AG04450 (cell line): ENCODE measurements at places on chromosomes 3 and 15.

- no peak for DNase-seq
These were observed 27.6 kb upstream of the BNC1 start for GRCh38 chr15:83312071-83312470.

DNA sequence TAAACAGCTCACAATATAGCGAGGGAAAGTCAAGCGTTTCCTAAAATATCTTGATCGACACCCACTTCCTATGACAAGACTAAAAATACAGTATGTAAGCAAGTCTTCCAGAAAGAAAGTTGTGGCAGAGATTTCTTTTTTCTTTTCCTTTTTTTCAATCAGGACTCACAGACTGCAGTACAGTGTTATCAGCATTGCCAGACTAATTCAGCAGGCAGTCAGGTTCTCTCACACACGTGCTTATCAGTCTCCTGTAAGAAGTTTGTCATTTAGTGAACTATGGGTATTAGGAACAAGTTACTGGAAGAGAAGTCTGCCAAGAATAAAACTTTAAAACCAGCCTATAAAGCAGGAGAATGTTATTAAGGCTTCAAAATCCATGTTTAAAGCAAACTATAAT lies 32.8 kb upstream of the ZNF385D start:
- no peak for DNase-seq

- DNase-seq, result no peak
These were observed 243.5 kb upstream of the UBE2E2 start for GRCh38 chr3:22959593-22959992.

GRCh38 chr15:50819344-50819743 lies 53.8 kb upstream of the SPPL2A start:
- DNase-seq, result no peak

GRCh38 chr15:42919799-42920518 lies 619 bp downstream of the TTBK2 start:
- no peak for DNase-seq

DNA sequence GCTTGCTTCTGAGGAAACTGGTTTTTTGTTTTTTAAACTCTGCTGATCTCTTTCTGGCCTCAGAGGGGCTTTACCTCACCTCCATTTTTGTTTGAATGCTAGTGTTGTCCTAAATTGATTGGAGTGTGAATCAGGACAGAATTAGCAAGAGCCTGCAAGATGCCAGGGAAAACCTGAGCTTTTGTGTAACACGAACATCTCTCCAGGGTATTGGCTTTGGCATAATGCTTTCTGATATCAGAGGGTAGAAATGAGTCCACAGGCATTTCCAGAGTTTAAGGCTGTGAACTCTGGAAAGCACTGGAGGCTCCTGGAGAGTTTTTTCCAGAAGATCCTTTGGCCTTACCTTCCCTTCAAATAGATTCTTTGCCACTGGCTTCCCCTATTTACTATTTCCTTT lies 87.1 kb downstream of the WDR76 start:
- no peak for DNase-seq

DNA sequence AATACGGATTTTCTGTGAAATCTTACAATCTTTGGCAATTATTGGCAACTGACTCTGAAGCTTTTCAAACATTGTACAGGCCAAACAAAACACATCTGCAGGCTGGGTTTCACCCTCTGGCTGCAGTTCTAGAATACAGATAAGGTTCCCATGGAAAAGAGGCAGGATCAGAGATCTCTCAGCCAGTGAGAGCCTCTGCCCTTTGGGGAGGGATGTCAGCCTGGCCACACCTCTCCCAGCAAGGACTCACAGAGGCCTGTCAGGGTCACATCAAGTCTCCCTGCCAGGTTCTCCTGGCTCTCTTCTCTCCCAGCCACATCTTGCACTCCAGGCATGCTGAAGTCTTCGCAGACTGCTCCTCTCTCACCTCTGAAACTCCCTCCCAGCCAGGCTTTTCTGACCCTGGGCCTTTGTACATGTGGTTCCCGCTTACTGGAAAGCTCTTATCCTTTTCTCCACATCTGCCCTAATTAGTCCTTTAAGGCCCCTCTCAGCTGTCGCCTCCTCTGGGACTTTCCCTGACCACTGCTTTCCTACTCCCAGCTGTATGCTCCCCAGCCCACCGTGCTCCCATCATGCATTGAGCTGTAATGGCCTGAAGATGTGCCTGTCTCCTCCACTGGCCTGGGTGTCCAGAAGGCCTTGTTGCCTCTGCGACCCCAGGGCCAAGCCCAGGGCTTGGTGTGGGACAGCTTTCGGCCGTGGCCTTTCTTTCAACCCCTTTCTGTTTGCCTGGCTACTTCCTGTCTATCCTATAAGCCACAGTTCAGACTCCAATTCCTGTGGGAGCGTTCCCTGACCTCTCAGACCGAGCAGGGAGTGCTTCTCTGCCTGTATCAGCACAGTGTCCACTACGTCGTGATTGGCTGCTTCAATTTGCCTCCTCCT lies 4.3 kb downstream of the RBP1 start:
- peak; percentile 48 for DNase-seq

GRCh38 chr3:16468002-16468335 lies 45.5 kb downstream of the RFTN1 start:
- DNase-seq, result no peak

DNA sequence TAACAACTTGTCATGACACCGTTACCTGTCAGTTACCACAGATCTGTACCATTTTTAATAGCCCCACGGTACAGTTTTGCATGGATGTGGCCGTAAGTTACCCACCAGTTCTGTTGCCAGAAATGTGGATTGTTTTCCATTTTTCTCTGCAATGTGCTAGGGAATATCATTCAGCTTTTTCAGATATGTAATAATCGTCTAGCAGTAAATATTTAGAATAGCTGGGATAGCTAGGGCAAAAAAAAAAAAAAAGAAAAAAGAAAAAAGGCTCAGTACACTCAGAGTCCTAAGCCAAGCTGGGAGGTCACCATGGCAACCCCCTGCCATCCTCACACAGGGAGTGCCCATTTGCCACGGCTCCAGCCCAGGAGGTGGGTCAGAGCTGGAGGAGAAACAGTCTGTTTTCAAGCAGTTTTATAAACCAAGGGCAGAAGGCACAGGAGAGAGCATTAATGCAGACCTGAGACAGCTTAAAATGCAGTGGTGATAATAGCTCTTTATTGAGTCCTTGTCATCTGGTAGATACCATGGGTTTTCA lies 25.2 kb downstream of the PAQR5 start:
- DNase-seq, result no peak

GRCh38 chr3:149501524-149501923 lies 27.0 kb downstream of the TM4SF4 start:
- peak; percentile 46 for DNase-seq

- peak; percentile 18 for DNase-seq
These were observed 383.0 kb downstream of the TBL1XR1 start for GRCh38 chr3:176814285-176814684.

- no peak for DNase-seq
These were observed 155.4 kb upstream of the IQSEC1 start for GRCh38 chr3:13228584-13228983.

DNA sequence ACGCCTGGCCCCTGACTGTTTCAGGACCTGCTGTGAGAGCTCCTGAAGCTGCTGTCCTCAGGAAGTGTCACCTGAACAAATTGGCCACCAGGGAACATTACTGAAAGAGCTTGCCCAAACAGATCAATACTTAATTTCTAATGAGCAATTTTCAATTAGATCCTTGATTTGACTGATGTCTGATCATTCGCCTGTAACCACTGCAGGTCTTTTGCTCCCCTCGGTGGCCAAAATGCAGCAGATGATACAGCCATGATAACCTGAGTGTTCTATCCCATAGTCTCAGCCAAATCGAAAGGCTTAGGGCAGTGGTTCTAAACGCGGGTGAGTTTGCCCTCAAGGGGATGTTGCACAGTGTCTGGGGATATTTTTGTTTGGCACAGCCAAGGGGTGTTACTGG lies 57.6 kb upstream of the MEX3B start:
- no peak for DNase-seq

DNA sequence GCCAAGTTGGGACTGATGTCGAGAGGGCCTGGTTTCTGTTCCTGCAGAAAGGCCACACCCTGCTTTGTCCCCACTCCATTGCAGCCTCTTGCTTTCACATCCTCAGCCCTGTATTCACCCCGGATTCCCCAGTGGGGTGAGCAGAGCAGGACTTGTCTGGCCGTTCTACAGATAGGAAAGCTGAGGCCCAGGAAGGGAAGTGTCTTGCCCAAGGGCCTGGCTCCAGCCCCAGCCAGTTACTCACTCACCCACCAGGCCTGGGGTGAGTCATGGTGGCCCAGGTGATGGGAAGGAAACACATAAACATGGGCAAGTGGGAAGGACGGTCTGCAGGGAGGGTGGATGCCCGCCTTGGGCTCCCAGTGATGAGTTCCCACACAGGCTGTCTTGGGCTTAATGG lies 6.1 kb upstream of the DUSP7 start:
- DNase-seq, result peak; percentile 58

GRCh38 chr3:46926039-46926438 lies 48.5 kb downstream of the PTH1R start:
- DNase-seq, result no peak

- no peak for DNase-seq
These were observed 22.3 kb upstream of the IL1RAP start for GRCh38 chr3:190491533-190492054.

DNA sequence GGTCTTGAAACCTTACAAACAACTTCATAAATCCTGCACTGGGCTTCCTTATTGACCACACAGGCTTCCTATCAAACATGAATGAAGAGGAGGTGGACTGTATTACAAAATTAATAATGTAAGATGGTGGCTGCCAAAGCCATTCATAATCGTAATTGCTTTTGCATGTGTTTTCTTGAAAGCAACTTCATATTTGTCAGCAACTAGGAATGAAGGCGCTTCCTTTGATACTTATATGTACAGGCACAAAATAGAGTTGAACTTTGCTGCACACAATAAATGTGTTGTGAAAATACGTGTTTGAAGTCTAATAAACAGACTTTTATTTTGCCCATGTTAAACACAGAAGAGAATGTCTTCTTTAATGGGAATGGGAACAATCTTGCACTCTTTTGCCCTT lies 72.1 kb upstream of the OXTR start:
- no peak for DNase-seq

- DNase-seq, result no peak
These were observed 96.1 kb downstream of the KBTBD8 start for GRCh38 chr3:67094167-67094566.

DNA sequence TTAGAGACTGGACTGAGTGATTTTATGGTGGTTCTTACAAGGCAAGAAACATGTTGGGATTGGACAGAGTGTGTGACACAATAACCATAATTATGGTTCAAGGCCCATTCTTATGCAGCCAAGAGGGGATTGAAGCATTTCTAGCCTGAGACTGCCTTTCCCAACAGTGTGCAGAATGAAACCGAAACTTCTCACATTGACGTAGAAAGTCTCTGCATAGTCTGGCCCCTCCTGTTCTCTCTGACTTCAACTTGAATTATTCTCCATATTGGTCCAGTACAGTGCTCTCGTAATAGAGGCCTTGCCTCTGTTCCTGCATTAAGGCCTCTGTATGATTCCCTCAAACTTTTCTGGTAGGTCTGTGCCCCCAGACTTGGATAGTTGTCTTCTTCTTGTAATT lies 138.3 kb downstream of the DIPK2A start:
- no peak for DNase-seq

GRCh38 chr3:197224034-197224444 lies 74.4 kb downstream of the DLG1 start:
- DNase-seq, result peak; percentile 30

DNA sequence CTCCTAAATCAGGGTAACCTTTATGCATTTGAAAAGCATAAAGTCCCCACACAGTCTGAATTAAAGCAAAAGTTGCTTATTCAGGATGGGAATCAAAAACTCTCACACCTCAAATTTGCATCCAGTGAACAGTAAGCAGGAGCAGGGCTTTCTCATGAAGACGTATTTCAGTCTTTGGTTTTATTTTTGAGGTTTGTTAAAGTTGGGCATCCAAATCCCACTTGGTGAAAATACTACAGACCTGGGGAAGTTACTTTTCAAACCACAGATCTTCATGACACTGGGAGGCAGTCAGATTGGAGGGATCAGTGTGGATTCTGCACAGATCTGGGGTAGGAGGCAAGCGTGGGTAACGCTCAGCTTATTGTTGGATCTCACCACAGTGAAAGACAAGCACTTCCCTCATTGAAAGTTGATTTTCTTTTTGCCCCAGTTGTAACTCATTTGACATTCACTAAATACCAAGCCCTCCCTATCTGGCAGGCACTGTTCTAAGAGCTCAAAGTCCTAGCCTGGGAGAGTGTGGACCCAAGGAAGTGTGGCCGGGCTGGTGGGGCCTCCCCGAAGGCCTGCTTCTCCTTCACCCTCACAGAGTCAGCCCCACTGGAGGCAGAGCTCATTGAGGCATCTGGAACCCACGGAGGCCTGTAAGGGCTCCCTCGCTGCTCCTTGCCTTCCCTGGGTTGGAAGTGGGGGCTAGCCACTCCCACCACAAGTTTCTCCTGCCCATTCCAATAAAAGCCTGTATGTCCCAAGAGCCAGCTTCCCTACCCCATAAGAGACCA lies 783 bp upstream of the ISG20 start:
- no peak for DNase-seq

DNA sequence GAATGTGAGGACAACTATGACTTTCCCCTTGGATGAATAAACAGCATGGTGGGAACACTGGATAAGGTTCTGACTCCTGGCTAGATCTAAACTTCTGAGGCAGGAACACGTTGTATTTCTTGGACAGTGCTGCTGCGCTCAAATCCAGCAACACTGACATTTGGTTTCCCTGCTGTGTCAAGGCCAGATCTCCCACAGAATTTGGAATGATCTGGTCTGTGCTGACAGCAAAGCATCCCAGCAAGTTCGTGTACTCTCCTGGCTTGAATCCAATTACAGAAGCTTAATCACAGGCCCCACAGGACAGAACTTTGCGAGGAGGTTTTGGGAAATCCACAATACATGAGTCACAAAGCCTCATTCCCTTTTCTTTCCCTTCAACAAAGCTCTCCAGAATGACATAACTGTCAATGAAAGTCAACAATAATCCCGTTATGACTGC lies 92.5 kb downstream of the ADAMTS9 start:
- DNase-seq, result no peak

DNA sequence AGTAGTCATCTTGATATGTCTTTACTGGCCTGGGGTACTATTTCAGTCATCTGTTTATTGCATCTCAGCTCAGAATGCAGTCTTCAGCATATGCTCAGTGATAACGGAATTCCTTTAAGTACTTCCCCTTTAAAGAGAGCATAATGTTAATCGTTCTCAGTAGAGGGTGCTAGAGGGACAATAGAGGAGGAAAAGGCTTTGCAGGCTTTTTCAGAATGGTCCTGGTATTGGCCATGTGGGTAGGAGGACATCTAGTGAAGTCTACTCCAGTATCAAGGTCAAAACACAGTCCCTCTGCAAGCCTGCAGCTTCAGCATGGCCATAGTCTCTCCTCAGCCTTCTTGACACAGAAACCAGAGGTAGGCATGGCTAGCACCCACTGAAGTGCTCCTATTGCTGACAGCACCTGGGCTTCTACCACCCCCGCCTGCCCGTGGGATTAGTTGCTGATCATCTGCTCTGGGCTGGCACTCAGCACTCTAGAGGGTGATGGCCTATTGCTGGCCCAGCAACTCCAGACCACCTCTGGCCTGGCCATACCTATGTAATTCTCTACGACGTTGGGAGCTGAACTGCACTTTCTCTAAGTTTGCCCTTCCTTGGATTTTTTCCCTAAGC lies 65.4 kb downstream of the KCNH8 start:
- DNase-seq, result no peak
